T-helper 17 cell (primary cell): ENCODE measurements at places on chromosomes 5 and 9.

GRCh38 chr5:173643964-173644363 is 27.5 kb upstream of the BOD1 start:
- no peak for DNase-seq

GRCh38 chr9:77589046-77589795 is 58.9 kb downstream of the GNA14 start:
- no peak for DNase-seq

DNA sequence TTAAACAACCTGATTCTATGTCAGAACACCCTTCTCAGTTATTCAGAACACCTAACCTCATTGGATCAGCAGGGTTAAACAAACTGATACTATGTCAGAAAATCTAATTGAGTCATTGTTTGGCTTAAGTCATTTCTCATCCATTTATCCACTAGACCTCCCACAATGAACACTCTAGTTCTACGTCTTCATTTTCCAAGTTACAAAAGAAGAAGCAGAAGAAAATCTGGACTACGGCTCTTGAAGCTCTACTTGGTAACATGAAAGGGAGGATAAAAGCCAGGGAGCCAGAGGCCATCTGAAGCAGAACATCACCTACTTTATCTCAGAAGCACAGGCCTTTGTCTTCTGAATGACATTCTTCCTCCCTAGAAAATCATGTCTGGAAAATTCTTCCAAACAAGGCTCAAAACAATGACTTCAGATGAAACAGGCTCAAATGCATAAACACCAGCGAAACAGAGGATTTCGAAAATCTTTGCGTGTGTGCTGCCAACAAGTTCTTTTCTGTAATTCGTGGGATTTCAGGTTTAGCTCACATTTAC is 35.4 kb upstream of the TGFBI start:
- DNase-seq: no peak

GRCh38 chr5:120545007-120545406 is 80.9 kb downstream of the PRR16 start:
- DNase-seq: no peak

GRCh38 chr5:143413958-143414669 is 10.6 kb upstream of the NR3C1 start:
- DNase-seq: no peak

GRCh38 chr9:124222918-124223720 is 34.6 kb upstream of the NEK6 start:
- DNase-seq: no peak

DNA sequence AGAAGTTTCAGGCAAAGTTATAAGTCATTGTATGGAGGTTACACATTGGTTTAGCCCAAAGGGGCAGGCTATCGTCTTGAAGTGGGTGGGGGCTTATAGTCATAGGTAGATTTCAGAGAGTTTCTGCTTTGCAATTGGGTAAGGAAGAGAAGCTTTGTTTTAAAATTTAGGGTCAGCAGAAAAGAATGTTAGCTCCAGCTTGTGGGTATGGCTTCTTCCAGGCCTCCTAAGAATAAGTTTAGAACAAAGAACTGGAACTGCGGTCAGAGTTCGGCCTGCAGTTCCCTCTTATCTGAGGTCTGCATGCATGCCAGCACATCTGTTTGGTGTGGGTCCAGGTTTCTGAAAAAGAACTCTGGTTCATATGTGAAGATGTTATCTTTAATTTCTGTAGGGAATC is 96.1 kb downstream of the CYFIP2 start:
- no peak for DNase-seq

DNA sequence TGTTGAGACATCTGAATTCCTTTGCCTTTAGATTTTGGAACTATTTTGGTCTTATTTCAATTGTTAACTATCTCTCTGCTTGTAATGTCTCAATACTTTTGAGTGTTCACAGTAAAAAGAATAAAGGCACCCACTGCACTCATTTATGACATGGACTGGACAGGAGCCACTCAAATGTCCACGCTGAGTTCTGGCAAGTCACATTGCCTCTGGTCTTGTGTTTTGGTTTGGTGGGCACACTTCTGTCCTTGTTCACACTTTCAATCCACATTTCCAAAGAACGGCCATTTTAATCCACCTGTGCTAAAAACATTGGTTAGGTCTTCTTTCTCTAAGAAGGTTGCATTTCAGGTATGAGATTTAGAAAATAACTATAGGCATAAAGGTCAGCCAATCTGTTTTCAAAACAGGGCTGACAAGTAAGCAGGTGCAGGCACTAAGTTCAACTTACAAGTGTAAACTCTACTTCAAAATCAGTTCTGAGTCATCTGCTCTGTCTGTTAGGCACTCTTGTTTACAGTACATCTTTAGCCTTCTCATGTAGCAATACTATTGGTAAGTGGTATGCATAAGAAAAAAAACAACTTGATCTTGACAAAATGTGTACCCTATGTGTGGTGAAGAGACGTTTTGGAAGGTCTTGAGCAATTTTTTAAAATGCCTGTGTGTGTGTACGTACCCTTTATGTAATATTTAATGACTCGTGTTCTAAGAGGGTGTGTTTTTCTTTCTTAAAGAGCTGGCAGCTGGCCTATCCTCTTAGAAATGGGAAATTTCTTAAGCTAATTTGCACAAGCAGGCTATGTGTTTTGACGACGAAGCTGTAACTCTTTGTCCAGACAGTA is 31.5 kb upstream of the ZFAND5 start:
- DNase-seq: no peak

GRCh38 chr9:110960288-110960687 is 78.0 kb downstream of the LPAR1 start:
- no peak for DNase-seq

GRCh38 chr5:117624201-117624600 is 1049.6 kb upstream of the SEMA6A start:
- DNase-seq: no peak

DNA sequence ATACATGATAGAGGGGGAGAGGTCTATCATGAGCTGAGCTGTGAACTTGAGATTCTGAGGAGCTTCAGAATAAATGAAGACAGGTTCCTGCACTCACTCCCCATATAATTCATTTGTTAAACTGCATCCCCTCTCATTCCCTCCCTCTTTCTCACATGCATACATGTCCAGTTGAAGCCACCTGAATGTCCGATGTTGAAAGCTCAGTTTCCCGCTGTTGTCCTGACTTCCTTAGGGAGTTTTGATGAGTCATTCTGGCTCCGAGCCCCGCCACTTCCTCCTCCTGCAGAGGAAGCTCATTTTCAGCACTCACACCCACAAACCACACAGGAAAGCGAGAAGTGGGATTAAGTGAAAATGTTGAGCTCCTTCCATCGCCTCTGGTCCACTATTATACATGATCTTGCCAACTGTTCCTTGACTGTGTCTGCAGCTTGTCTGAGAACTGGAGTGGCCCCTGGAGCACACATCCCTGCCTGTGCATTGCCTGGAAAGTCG is 121.2 kb downstream of the CEMIP2 start:
- no peak for DNase-seq

GRCh38 chr9:128152133-128153059 is 3.1 kb downstream of the LCN2 start:
- DNase-seq: no peak

- no peak for DNase-seq
Measured at GRCh38 chr5:40904994-40905306, 4.3 kb upstream of the C7 start.

DNA sequence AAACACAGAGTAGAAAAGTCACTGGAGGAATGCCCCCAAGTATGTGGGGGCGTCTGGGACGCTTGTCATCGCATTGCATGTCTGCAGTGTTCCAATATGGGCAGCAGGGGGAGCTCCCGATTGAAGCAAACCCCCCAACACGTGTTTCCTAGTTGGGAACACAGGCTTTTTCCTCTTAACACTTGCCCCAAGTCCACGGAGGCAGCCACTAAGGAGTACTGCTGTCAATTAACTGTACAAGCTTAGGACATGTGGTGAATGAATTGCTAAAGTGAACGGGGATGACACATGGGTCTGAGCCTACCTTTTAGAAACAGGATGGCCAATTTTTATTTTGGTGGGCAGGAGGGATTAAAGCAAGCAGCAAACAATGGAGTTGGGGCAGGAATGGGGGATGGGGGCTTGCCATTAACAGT is 2.2 kb downstream of the GABRB2 start:
- no peak for DNase-seq

DNA sequence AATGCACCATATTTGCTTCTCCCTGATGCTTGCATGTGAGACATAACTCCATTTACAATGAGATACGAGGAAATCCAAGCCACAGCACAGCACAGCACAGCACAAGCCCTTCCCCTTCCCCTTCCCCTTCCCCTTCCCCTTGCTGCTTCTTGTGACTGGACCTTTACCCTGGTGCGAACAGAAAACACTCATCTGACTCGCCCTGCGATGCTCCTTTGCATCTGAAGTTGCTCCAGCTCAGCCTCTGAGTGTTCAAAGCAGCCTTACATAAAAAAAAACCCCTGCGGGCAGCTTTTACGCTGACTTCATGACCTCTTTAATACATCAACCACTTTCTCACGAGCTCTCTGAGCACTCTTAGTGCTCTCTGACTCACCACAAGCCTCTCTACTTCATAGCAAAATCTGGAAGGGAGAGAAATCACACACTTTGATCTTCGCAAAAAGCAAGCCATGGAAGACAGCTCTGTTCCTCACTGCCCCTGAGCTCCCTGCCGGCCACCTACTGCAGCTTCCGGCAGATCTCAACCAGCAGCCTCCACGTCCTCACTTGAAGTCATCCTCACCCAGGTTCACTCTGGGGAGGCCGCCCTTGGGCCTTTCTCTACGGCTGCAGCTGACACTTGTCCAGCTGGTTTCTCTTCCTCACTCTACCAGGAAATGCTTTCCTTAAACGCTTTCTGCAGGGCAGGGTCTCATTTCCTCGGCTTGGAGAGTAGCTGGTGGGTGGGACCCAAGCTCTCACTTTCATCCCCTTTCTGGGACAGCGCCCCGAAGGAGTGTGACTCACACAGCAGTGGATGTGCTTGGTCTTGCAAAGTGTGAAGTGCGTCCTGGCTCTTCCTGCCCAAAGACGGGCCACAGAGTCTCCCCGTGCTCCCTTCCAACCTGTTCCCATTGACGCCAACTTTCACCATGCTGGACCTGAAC is 5.3 kb downstream of the SLC34A1 start:
- peak; percentile 60 for DNase-seq

GRCh38 chr9:5492965-5493678 is 17.2 kb upstream of the PDCD1LG2 start:
- DNase-seq: no peak

DNA sequence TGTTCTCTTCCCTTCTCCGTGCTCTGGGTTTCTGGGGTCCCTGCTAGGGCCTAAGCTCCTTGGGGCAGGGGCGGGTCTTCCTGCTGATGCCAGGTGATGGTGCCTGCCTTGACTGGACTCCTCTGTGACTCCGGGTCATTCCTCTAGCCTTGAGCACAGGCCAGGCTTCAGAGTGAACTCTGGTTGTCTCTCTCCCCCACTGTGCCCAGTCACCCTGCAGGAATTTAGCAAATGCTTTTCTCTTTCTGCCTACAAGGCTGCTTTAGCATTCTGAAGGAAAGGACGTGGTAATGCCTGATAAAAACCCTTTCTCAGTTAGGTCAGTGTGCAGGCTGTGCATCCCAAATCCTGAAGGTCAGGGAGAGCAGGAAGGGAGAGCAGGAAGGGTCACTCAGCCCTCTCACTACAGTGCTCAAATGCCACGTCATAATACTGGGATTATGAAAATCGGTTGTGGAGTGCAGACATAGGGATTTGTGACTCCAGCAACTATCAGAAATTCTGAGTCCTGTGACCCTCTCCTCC is 2.7 kb downstream of the CXCL14 start:
- no peak for DNase-seq

GRCh38 chr5:132427281-132428146 is 58.0 kb downstream of the SLC22A5 start:
- no peak for DNase-seq

DNA sequence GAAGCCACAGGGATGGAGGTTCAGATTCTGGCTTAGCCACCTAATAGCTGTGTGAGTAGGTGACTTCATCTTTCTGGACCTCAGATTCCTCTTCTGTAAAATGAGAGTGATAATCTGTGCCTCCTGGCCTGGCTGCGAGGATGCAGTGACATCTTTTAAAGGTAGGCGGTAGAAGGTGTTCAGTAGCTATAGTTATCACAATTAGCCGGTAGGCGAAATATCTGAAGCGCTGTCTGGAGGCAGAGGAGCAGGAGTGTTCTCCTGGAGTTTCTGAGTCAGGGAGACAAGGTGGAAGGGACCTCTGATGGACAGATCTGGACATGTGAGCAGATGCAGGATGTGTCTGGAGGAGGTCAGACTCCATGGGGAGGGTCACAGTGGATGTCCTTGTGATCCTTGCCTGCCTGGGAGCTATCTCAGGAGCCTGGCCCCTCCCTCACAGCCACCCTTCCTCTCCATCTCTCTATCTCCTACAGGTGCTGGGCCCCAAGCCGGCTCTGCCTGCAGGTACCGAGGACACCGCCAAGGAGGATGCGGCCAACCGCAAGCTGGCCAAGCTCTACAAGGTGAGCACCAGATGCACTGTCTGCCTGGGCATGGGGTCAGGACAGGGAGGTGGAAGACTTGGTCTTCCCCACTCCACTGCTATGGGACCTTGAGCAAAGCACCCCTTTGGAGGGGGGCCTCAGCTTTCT is 45.6 kb downstream of the GSN start:
- DNase-seq: no peak

DNA sequence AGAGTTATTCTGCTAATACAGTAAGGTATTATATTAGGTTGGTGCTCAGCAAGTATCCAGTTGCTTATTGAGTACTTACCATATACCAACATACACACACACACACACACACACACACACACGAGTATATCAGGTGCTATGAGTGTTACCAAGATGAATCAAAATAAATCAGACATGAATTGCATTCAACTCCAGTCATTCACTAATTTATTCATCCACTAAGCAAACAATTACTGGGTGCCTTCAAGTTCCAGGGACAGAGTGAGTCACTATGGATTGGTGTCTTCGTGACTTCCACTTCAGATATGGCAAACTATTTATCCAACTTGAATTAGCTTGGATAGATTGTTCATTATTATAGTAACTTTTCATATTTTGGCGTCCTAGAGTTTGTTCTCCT is 140.7 kb upstream of the SLC44A1 start:
- DNase-seq: no peak

DNA sequence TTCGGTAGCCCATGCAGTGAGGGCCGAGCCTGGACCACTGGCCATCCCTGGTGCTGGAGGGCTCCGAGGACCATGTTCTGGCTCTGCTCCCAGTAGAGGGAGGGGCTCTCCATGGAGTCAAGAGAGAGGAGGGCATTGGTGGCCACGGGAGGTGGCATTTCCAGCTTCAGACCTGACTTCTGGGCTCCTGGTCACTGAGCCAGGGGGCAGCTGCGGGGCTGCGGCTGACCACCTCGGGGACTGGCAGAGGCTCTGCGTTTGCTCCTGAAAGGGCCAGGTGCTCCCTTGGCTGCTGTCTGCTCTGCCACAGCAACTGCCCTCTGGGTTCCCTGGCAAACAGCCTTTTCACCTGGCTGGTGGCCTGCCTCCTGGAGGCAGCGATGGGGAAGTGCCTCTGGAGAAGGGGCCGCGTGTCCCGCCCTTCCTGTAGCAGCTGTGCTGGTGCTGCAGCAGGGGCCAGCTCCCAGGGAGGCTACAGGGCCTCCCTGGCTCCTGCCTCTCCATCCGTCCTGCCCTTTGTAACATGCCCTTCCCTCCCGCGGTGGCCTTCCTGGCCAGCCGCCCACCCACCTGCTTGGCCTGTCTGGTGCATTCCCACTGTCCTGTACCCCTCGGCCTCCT is 144.6 kb downstream of the CACNA1B start:
- no peak for DNase-seq
